ENCODE measurements at places on chromosomes 13 and 19.

DNA sequence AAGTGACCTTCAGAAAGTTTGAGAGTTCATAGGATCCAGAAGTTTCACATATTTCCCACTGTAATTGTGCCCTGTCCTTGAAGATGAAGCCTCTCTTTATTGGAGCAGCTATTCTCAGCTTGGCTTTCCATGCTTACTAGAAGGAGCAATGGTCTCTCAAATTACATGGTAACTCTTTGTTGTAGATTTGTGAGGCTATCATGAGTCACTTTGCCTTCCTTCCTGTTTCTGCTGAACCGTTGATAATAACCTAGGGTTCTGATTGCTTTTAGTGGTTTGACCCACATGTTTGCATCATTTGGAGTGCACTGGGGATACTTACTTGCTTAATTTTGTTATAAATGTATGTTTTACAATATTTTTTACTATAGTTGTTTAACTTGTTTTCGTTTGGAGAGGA is 772.9 kb upstream of the SLITRK6 start:
- no peak overlapping the region for H3K27ac ChIP-seq
- no peaks in the 10 kb centered on the region for H3K36me3 ChIP-seq
- H3K27me3 ChIP-seq = no peaks in the 10 kb centered on the region
- peak; percentile 80 for DNase-seq

DNA sequence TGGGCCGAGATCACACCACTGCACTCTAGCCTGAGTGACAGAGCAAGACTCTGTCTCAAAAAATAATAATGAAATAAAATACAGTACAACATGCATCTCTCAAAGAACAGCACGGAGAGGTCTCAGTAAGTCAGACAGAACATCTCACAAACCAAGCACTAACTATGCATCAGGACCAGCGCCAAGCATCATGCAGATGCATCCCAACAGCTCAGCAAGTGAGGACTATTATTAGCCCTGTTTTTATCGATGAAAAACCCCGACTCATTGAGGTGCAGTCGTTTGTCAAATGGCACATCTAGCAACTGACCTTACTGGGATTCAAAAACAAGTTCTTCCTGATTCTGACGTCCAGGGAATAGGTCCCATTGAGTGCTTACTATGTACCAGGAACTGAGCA is 3.8 kb downstream of the C19orf47 start:
- H3K4me1 ChIP-seq = peaks cover 3% of the 10 kb centered on the region
- no peaks in the 10 kb centered on the region for H3K27me3 ChIP-seq
- no peak for DNase-seq

GRCh38 chr13:100887729-100888151 is 213.1 kb upstream of the TMTC4 start:
- no peak overlapping the region for H3K4me3 ChIP-seq
- peak; percentile 82 for DNase-seq
- peak overlapping the region; percentile 8 for H3K27ac ChIP-seq
- H3K27me3 ChIP-seq = no peaks in the 10 kb centered on the region
- no peaks in the 10 kb centered on the region for H3K36me3 ChIP-seq

DNA sequence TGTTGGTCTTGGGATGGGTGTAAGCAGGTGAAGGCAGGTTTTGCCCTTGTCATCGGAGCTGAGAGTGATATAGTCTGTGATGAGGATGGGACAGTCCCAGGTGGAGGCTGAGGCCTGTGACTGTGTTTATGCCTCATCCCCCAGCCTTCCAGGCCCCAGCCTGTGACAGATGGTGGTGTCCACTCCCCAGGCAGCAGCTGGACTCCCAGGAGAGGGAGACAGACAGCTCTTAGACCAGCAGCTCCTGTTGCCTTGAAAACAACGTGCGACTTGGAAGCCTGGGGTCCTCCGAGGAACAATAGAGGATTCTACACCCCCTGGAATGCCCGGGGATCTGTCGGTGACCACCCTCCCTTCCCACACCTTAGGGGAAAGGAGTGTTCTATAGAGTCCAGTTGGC is 63.8 kb downstream of the CHST8 start:
- H3K4me3 ChIP-seq = no peak overlapping the region
- no peak overlapping the region for H3K27ac ChIP-seq
- no peaks in the 10 kb centered on the region for H3K36me3 ChIP-seq
- no peak for DNase-seq
- no peaks in the 10 kb centered on the region for H3K4me1 ChIP-seq

GRCh38 chr19:12090807-12091206 is 26.3 kb downstream of the ZNF844 start:
- 0 out of 2 replicates have a peak, but pooled peaks cover 2% of the 10 kb centered on the region for H3K4me1 ChIP-seq
- H3K4me3 ChIP-seq = no peak overlapping the region
- no peak overlapping the region for H3K27ac ChIP-seq
- no peaks in the 10 kb centered on the region for H3K36me3 ChIP-seq

GRCh38 chr19:38781058-38781457 is 7.7 kb upstream of the LGALS7 start:
- no peak overlapping the region for H3K27ac ChIP-seq
- H3K36me3 ChIP-seq = no peaks in the 10 kb centered on the region
- no peak overlapping the region for H3K4me3 ChIP-seq

DNA sequence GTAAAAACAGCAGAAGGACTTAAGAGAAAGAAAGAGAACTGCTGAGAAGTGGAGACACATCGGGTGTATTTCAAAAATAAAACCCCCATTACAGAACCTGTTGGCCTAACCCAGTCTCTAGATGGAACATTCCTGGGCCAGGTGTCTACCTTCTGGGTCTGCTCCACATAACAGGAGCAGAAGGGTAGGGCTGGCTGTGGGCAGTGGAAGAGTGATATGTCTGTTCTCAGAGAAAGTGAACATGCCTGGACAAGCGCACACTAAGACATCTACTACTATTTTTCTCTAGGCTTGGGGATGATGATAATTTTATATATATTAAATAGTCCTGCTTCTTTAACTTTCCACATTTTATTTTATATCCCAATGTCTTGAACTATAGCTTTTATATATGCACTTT is 267.1 kb downstream of the TBC1D4 start:
- H3K36me3 ChIP-seq = no peaks in the 10 kb centered on the region
- DNase-seq = no peak
- H3K27me3 ChIP-seq = peaks cover 22% of the 10 kb centered on the region

DNA sequence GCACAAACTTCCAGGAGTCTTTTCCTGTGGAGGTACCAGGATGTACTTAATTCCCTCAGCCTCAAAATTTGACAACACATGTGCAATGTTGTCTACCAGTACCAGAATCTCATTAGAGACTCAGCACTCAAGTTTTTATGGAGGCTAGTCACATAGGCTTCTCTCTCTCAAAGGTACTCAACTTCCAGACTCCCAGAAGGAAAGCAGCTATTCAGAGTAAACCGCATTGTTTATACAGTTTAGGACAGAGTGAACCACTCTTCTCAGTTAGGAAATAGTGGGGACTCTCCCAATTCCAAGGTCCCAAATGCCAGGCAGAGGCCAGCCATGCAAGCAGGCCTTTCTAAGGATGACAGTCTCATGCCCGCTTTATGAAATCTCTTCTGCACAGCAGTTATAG is 8.5 kb upstream of the C1QTNF9B start:
- no peaks in the 10 kb centered on the region for H3K36me3 ChIP-seq
- no peak for DNase-seq
- no peak overlapping the region for H3K27ac ChIP-seq
- H3K4me3 ChIP-seq = no peak overlapping the region
- no peaks in the 10 kb centered on the region for H3K27me3 ChIP-seq

DNA sequence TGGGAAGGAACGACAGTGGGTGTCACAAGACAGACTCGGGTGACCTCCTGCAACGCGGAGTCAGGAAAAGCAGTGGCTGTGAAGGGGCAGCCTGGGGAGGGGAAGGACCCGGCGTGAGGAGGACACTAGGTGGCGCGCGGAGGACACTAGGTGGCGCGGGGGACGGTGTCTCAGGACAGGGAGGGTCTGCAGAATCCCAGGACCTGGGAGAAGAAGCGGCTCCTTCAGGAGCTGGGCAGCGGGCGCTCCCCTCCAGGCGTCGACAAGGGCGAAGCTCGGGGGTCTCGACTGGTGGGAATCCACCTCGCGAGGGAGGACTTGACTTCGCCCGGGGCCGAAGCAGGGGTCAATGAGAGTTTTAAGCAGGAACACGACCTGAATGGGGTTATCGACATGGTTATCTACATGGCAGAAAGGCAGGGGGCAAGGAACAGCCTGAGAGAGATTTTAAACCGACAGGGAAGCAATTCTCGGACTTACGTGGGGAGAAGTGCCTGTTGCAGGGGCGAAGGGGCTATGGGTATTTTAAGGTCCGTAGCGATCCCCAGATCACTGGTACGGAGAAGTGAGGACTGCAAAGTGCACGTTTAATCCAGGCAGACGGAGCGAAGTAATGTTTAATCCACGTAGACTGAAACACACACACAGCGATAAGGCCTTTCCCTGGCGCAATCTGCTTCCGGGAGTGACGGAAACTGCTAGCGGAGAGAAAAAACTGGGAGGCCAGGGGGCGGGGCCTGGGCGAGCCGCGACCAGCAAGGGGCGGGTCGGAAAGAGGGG is at the start of gene ZNF616:
TSS of gene ZNF616 (minus strand) at position 687 of the 780 bp plus-strand sequence. CDS start 9,426 bp downstream, outside the sequence.
- H3K27me3 ChIP-seq = no peaks in the 10 kb centered on the region
- H3K36me3 ChIP-seq = peaks cover 5% of the 10 kb centered on the region
- peak within 1 kb of the TSS; percentile 91 for H3K27ac ChIP-seq
- DNase-seq = peak; percentile 91
- H3K4me1 ChIP-seq = peaks cover 2% of the 10 kb centered on the region
- H3K4me3 ChIP-seq = peak within 1 kb of the TSS; percentile 53

- no peak overlapping the region for H3K27ac ChIP-seq
- 0 out of 2 replicates have a peak, but pooled peaks cover 2% of the 10 kb centered on the region for H3K4me1 ChIP-seq
- no peak overlapping the region for H3K4me3 ChIP-seq
- H3K36me3 ChIP-seq = no peaks in the 10 kb centered on the region
- peak; percentile 79 for DNase-seq
Observed at GRCh38 chr13:107669391-107669993, 545.8 kb downstream of the LIG4 start.

DNA sequence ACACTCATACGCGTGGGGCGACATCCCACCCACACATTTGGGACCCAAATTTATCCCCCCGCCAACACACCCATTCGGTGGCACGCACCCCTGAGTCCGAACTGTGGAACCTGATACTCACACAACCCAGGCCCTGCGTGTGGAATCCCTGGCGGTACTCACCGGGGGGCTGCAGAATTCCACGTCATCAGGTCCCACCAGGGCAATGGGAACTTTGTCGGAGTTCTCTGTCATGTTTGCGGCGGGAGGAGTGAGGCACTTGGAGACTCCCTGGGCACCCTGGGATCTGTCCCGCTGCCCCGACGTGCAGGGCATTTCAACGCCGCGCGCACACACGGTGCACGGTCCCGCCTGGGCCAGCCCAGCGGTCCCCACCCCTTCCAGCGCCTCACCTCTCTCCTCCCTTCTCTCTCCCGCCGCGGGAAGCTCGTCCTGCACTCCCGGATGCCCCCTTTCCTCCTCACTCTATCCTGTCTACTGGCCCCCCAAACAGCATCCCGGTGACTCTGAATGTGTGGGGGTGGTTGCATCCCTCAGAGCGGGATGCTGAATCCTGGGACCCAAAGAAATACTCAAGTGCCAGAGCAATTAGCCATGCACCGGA is at the start of gene CNMD:
TSS of gene CNMD (minus strand) at position 353 of the 604 bp plus-strand sequence. CDS start at position 234, 119 bp downstream.
- H3K27ac ChIP-seq = no peak within 1 kb of the TSS
- H3K36me3 ChIP-seq = no peaks in the 10 kb centered on the region
- H3K27me3 ChIP-seq = peaks cover 27% of the 10 kb centered on the region
- peak within 1 kb of the TSS; percentile 23 for H3K4me3 ChIP-seq

DNA sequence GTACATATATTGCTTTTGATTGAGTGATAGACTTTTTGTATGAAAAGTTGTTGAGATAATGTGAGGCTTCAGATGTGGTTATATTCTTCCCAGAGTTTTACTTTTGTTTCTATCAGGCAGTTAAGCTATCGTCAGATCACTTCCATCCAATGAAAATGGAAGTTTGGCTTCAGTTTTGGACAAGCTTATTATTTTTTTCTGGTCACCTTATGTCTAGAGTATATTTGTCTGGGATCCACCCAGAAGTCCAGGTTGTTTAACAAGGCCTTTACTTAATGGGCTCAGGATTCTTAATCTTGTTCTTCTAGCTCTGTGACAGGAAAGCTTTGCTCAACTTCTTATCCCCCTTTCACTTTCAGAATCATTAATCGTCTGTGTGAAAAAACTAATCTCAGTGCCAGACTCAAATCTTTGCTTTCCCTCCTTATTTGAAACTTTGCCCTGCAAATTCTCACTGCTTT is 150.9 kb downstream of the PDS5B start:
- H3K4me3 ChIP-seq = peak overlapping the region; percentile 24
- H3K27me3 ChIP-seq = no peaks in the 10 kb centered on the region
- no peaks in the 10 kb centered on the region for H3K4me1 ChIP-seq
- DNase-seq = no peak
- peaks cover 2% of the 10 kb centered on the region for H3K36me3 ChIP-seq

DNA sequence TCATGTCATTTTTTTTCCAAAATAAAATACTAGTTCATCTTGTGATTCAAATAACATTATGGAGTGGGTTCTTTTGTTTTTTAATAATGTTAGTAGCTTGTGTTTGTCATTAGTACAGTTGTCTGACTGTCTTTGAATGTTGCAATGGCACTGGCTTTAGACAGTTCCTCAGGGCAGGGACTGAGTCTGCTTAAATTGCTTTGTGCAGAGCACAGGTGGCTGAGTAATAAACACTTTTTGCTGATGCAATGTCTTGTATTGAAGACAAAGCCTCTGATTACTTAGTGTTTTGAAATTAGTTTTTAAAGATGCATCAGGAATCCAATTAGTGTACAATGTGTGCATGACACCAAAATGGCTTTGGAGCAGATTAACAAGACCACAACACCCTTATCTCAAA is 88.7 kb upstream of the PCDH9 start:
- H3K36me3 ChIP-seq = no peaks in the 10 kb centered on the region
- no peaks in the 10 kb centered on the region for H3K27me3 ChIP-seq
- H3K4me1 ChIP-seq = no peaks in the 10 kb centered on the region
- H3K4me3 ChIP-seq = no peak overlapping the region
- no peak overlapping the region for H3K27ac ChIP-seq

- H3K36me3 ChIP-seq = no peaks in the 10 kb centered on the region
- H3K27ac ChIP-seq = no peak overlapping the region
- H3K4me3 ChIP-seq = no peak overlapping the region
- H3K27me3 ChIP-seq = no peaks in the 10 kb centered on the region
- peaks cover 5% of the 10 kb centered on the region for H3K4me1 ChIP-seq
- DNase-seq = no peak
Observed at GRCh38 chr19:33429891-33430673, 56.6 kb downstream of the CEBPG start.

- no peaks in the 10 kb centered on the region for H3K27me3 ChIP-seq
- no peak overlapping the region for H3K27ac ChIP-seq
- H3K36me3 ChIP-seq = no peaks in the 10 kb centered on the region
- H3K4me1 ChIP-seq = 0 out of 2 replicates have a peak, but pooled peaks cover 2% of the 10 kb centered on the region
- no peak for DNase-seq
- H3K4me3 ChIP-seq = no peak overlapping the region
Observed at GRCh38 chr13:59885076-59885475, 278.7 kb downstream of the DIAPH3 start.

- DNase-seq = no peak
- H3K36me3 ChIP-seq = no peaks in the 10 kb centered on the region
- peaks cover 3% of the 10 kb centered on the region for H3K27me3 ChIP-seq
- H3K4me1 ChIP-seq = no peaks in the 10 kb centered on the region
- no peak overlapping the region for H3K4me3 ChIP-seq
Observed at GRCh38 chr13:79647533-79647932, 166.6 kb downstream of the NDFIP2 start.

All from IMR-90 (cell line).